ENCODE measurements at places on chromosomes 1 and 21.

GRCh38 chr1:89955311-89956205, 39.4 kb upstream of the ZNF326 start:
- no peak for DNase-seq

DNA sequence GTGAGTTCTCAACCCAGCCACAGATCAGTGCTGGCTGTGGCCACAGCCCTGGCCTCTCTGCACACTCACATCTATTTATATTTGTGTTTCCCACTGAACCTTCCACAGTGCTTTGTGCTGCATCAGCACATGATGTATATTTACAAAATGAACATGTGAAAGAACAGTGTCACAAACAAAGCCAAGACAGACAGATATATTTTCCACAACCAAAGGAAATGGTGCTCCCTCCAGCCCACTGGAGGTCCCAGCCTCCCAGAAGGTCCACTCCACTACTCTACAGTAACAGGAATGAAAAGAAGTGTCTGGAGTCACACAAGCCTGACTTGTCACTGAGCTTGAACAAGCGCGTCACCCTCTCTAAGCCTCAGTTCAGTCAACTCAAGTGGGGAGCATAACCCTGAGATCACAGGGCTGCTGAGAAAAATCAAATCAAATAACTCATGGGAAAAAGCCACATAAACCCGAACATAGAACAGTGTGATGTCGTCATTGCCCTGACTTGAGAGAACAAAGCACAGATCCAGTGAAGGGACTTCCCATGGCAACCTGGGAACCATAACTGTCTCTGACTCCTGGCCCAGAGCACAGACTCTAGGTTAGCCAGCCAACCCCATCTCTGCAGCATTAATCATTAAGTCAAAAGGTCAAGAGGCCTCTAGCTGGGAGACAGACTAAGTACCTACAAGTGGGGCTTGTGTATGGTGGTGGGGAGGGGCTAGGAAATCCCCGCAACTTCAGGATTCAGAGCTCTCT, 121.2 kb downstream of the TRABD2B start:
- no peak for DNase-seq

DNA sequence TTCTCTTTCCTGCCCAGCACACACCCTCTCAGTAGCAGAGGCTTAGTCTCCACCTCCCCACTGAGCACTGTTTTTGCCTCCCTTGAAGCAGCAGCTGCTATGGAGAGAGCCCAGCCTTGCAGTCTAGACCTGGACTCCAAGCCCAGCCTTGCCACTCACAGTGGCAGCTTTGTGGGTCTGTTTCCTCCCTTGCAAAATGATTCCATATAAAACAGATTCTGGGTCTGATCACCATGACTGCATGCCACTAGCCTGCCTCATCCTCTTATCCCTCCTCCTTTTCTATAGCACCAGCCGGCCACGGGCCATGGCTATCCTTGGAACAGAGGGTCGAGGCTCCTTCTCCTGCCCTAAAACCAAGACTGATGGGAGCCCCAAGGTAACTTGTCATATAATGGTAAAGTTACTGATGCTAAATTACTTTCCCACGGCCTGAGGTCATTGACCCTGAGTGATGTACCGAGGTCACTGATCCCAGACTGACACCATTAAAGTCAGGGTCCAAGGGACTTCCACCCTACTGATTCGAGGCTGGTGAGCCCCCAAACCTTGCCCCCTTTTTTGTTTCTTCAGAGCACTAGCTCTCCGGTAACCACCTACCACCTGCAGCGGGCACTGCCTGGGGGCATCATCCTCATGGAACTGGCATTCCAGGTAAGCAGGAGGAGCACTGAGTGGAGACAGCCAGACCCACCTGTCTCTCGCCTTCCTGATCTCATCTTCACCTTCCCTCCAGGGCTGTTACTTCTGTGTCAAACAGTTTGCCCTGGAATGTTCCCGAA, 7.9 kb downstream of the HYI start:
- no peak for DNase-seq

DNA sequence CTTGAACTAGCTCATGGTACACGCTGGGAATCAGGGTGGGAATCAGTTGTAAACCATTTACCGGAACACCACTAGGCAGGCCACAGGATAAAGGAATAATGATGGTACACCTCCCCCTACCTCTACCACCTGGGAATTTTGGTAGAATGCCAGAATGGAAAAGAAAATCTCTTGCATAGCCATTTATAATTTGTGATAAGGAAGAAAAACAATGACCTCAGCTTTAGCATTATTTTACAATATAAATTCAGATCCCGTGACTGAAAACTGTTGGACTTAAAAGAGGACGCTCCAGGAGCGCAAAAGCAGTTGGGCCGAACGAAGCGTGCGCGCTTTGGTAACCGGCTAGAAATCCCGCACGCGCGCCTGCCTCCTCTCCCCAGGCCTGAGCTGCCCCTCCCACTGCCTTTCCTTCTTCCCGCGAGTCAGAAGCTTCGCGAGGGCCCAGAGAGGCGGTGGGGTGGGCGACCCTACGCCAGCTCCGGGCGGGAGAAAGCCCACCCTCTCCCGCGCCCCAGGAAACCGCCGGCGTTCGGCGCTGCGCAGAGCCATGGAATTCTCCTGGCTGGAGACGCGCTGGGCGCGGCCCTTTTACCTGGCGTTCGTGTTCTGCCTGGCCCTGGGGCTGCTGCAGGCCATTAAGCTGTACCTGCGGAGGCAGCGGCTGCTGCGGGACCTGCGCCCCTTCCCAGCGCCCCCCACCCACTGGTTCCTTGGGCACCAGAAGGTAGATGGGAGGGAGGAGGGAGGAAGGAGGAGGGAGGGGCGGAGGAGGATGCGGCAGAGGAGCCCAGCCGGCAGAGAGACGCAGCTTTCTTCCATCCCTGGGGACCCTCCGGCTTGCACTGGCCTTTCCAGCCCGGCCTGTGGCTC, at the start of gene CYP4X1:
Gene CYP4X1 (plus strand): TSS at position 402 of the 873 bp plus-strand sequence. CDS start 149 bp downstream, at position 551.
- no peak for DNase-seq

GRCh38 chr1:47317841-47318240, 3.9 kb upstream of the STIL start:
- no peak for DNase-seq

GRCh38 chr1:201468844-201469644, at the start of gene PHLDA3:
Gene PHLDA3 (minus strand): TSS chr1:201469188. CDS start chr1:201468786, 402 bp downstream.
- no peak for DNase-seq

DNA sequence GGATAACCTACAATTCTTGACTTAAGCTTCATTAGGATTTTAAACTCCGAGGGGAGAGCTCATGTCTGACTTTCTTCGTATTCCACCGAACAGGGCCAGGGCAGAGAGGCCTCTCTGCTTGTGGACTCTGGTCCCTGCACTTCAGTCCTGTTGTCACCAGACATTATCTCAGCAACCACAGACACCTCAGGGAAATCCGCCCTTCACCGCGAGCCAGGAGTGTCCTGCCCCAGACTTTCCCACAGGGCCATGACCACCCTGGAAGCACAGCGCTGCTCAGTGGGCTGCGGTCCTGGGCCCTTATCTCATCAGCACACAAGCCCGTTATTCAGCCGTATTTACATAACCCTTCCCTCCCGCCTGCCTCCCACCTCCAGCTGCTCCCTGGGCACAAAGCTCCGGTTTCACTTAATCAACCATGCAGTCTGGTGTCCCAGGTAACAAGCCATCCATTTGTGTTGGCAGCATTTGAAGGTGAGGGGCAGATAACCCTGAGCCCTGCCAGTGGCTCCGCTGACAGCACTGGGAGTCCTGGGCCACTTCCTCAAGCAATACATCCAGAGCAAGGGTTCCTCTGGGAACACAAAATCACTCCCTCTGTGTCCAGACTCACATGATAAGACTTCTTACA, 122.8 kb upstream of the RAB4A start:
- no peak for DNase-seq

GRCh38 chr1:152225678-152226077, 1.7 kb upstream of the HRNR start:
- DNase-seq, result no peak

DNA sequence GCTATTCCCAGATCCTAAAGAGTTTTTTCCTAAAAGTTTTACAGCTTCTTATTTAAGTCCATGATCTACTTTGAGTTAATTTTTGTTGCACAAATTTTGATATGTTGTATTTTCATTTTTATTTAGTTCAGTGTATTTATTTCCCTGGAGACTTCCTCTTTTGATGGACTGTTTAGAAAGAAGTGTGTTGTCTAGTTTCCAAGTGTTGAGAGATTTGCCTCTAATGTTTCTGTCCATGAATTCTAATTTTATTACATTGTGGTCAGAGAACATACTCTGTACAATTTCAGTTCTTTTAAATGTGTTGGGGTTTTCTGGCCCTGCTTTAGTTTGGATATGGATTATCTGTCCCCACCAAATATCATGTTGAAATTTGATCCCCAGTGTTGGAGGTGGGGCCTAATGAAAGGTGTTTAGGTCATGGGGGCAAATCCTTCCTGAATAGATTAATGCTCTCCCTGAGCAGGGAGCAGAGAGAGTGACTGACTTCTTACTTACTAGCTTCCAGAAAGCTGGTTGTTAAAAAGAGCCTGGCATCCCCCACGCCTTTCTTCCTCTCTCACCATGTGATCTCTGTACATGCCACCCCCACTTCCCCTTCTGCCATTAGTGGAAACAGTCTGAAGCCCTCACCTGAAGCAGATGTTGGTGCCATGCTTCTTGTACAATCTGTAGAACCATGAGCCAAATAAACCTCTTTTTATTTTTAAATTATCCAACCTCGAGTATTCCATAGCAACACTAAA, 4.6 kb downstream of the CHD1L start:
- no peak for DNase-seq

- DNase-seq, result no peak
Observed at GRCh38 chr1:37704966-37705365, 12.7 kb downstream of the CDCA8 start.

DNA sequence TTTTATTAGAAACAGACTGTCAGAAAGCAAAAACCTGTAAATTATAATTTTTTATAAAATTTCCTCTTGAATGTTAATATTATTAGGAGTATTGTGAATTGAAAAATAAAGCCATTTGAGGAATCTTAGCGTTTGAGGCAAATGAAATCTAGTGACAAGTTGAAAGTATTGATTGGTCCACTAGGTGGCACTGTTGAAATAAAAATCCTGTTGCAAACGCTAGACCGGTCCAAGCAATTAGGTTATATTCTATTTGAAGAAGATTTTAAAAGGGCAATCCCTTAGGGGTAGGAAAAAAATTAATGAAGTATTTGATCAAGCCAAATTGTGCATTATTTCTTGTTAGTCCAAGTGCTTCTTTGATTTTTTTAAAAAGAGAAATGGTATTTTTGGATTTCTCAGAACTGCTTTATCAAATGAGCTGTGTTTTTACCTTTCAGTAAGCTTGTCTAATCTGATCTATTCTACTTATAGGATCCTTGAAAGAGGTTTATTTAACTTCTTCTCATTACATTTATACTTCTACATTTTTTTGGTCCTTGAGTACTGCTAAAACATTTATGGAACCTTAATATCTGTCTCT, 57.7 kb downstream of the ATG4C start:
- peak; percentile 16 for DNase-seq

GRCh38 chr1:218421531-218421930, 76.4 kb downstream of the TGFB2 start:
- DNase-seq, result no peak

GRCh38 chr1:20430355-20431175, 55.4 kb downstream of the CAMK2N1 start:
- DNase-seq, result peak; percentile 50

- DNase-seq, result no peak
Observed at GRCh38 chr1:1006305-1007159, 6.6 kb upstream of the HES4 start.

DNA sequence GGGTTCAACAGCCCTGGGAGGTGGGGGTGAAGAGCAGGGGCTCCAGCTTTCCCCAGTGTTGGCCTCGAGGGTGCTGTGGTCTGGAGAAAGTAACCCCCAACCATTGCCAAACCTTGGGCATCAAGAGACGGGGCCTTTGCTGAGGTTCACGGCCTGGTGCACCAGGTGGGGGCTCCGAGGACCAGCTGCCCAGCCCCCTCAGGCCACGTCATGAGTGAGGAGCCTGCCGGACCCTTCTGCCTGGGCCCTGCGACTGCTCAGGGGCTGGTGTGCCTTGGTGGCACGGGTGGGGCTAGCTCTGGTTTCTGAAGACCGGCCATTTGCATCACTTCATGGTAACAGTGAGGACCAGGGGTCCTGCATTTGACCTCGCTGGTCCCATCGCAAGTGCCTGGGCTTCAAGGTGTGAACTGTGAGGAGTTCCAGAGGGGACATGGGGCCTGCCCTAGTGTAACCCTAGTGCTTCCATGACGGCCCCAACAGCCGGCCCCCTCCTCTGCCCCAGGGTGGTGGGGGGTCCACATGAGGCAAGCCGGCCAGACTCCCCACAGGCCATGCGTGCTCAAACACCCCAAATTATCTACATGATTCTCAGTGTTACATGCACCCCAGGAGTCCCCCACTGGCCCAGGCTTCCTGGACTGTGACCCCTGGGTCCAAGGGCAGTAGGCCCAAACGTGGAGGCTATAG, 13.5 kb downstream of the MORN1 start:
- no peak for DNase-seq

- no peak for DNase-seq
Observed at GRCh38 chr1:157279802-157280140, 141.6 kb upstream of the ETV3 start.

DNA sequence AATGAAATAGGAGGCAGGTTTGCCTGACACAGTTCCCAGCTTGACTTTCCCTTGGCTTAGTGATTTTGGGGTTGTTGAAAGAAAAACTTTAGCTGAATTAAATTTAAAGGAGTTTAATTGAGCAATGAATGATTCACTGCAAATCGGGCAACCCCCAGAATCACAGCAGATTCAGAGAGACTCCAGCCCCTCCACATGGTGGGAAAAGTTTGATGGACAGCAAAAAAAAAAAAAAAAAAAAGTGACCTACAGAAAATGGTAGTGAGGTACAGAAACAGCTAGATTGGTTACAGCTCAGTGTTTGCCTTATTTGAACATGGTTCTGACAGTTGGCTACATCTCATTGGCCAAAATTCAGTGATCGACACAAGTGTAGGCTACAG, 12.6 kb upstream of the IFNAR2 start:
- DNase-seq, result no peak

GRCh38 chr1:235408503-235408960, 41.3 kb downstream of the TBCE start:
- DNase-seq, result no peak

DNA sequence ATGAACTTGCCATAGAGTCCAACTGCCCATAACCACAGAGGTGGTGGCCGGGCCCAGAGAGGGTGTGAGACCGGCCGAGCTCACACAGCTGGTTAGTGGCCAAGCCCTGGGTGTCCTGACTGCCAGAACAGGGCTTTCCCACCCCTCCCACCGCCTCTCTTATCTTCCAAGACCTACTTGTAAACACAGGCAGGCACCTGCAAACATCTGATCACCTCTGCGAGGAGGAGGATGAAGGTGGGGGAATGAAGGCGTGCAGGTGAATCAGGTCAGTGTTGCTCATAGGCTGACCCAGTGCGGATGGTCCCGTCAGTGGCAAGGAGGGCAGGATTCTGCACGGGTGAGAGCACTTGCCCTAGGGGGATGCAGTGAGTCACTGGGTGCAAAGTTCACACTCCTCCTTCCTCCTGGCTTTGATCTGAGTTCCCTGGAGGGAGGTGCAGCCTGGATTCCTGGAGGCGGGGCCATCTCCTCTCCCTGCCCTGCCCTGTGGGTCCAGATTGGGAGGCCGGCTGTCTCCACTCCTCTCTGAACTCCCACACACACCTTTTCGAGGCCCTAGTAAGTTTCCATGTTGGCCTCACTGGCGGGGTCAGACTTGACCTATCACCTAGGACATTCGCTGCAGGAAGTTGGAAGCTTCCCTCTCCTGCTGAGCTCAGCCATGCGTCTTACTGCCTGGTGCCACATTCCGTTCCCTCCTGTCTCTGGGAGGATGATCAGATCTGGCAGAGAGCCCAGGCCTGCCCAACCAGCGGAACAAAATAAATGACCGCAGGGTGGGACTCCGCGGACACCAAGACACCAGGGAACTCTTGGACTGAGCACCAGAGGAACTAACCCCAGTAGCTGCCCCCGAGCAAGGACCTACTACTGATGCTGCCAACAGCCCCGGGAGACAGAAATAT, 7.3 kb downstream of the UQCRHL start:
- no peak for DNase-seq

GRCh38 chr1:168392958-168393549, 112.4 kb downstream of the TBX19 start:
- DNase-seq, result no peak
